Adrenal gland (tissue), 19 donors: ENCODE measurements at places on chromosomes 7 and 10. TPM values are rescaled to one million over a fixed set of nuclear protein-coding genes. Genes with fewer than 3 reads are reported as not detected.

DNA sequence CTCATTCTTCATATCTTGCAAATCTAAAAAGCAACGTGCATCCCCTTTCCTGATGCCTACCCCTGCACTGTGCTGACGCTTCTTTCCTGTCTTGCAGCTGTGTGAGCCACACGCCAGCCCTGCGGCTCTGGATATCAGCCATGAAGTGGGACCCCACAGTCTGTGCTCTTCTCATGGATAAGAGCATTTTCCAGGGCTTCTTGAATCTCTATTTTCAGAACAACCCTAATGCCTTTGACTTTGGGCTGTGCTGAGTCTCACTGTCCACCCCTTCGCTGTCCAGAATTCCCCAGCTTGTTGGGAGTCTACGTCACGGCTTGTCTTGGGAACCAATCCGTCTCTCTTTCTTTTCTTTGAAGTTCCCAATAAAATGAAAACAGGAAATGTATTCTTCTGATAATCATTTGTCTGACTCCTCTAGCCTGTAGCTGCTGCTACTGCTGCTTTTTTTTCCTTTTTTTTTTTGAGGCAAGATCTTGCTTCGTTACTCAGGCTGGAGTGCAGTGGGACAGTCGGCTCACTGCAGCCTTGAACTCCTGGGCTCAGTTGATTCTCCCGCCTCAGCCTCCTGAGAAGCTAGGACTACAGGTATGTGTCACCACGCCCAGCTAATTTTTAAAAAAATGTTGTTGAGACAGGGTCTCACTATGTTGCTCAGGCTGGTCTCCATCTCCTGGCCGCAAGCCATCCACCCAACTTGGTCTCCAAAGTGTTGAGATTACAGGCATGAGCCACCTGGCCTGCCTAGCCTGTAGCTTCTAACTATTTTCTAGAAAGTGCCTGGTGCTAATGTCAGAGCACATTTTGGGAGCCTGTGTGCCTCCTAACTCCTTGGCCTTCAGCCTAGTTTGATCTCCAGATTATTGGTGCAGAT, 30.3 kb downstream of the GSTO2 start:
- H3K36me3 ChIP-seq = no peaks in the 10 kb centered on the region
- H3K27me3 ChIP-seq = no peaks in the 10 kb centered on the region
- peaks cover 7% of the 10 kb centered on the region for H3K4me1 ChIP-seq
- no peak overlapping the region for H3K4me3 ChIP-seq

DNA sequence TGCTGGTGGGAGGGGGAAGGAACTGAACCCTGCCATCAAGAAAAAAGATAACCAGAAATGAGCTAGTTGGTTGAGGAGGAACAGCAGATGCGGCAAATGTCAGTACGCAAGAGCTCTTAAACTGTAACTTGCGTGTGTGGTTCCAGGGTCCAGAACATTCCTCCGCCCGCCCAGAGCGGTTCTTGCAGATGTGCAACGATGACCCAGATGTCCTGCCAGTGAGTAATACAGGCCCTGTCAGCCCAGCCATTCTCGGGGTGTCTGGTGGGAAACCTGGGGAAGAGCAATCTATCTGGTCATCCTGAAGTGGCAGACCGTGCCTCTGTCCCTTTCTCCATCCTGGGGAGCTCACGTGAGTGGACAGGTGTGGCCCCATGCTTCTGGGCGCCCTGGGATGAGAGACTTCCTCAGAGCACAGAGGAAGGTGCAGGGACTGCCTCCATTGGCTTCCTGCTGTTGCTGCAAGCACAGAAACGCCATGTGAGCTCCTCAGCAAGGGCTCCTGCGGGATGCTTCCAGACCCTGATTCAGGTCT, 50.5 kb upstream of the ZMIZ2 start:
- H3K27ac ChIP-seq = no peak overlapping the region
- no peak for DNase-seq
- no peaks in the 10 kb centered on the region for H3K27me3 ChIP-seq
- no peak overlapping the region for H3K4me3 ChIP-seq
- no peaks in the 10 kb centered on the region for H3K36me3 ChIP-seq

DNA sequence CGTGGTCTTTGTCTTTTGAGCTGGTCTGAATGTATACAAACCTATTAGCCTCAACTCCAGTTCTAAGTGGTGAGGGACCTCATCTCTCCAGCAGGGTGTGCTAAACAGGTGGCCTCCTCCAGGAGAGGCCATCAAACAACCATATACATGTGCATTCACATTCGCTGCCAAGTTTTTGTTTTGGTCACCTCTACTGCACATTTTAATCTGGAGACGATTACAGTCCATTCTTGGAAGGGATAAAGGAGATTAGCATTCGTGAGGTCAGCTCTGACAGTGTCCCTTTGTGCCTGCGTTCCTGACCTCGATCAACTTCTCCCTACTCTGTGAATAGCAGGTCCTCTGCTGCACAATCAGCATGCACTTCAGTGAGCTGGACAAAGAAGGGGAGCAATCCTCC, 60.8 kb downstream of the RHOBTB1 start:
- no peaks in the 10 kb centered on the region for H3K4me1 ChIP-seq
- no peak overlapping the region for H3K27ac ChIP-seq
- H3K36me3 ChIP-seq = no peaks in the 10 kb centered on the region
- DNase-seq = no peak

- DNase-seq = peak; percentile 62
- no peaks in the 10 kb centered on the region for H3K27me3 ChIP-seq
- no peak overlapping the region for H3K4me3 ChIP-seq
Observed at GRCh38 chr10:79159141-79159651, 90.4 kb downstream of the ZMIZ1 start.

NKX2-3 gene
- not detected for total RNA-seq

GRCh38 chr10:46312953-46313352, 26.2 kb downstream of the ANTXRL start:
- DNase-seq = no peak
- H3K27ac ChIP-seq = no peak overlapping the region
- no peaks in the 10 kb centered on the region for H3K27me3 ChIP-seq
- no peaks in the 10 kb centered on the region for H3K36me3 ChIP-seq

C10orf53 gene
- total RNA-seq = not detected

AEBP1 gene
- total RNA-seq = 141 TPM

SH2D4B gene
- not detected for total RNA-seq

DNA sequence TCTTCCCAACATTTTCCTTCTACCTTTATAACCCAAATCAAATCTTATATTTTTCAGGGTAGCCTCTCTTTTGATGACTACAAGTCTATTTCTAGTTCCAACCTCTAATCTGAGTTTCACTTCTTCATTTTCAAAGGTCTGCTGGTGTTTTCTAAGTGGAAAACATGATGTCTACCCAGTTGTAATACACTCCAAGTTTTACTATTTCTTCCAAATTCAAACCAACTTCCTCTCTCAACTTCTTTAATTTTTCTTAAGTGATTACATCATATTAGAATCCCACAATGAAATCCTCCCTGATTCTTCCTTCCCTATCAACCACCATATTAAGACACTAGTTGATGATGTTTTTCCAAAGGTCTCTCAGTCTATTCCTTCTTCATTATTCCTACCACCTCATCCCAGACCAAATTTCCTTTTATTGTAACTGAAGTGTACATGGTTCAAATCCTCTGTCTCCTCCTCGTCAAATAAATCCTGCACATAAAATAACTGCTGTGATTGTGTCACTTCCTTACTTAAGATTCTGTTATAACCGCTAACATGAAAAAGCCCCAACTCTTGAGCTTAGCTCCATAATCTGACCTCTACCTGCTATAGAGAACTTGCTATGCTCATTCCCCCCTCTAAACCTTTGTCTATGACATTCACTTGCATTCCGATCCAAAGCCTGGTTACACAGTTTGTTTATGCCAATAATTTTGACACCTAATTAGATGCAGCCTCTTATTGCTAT, 12.7 kb downstream of the TAS2R38 start:
- H3K27ac ChIP-seq = no peak overlapping the region
- no peaks in the 10 kb centered on the region for H3K4me1 ChIP-seq
- H3K36me3 ChIP-seq = no peaks in the 10 kb centered on the region
- no peak overlapping the region for H3K4me3 ChIP-seq
- H3K27me3 ChIP-seq = no peaks in the 10 kb centered on the region

- H3K27me3 ChIP-seq = no peaks in the 10 kb centered on the region
- H3K36me3 ChIP-seq = no peaks in the 10 kb centered on the region
- H3K4me1 ChIP-seq = no peaks in the 10 kb centered on the region
- no peak overlapping the region for H3K4me3 ChIP-seq
- H3K27ac ChIP-seq = no peak overlapping the region
- DNase-seq = no peak
Observed at GRCh38 chr7:80393786-80394185, 118.1 kb downstream of the GNAT3 start.

SLC16A12 gene
- 1.3 TPM for total RNA-seq
